ENCODE measurements at places on chromosomes 7 and 10.

DNA sequence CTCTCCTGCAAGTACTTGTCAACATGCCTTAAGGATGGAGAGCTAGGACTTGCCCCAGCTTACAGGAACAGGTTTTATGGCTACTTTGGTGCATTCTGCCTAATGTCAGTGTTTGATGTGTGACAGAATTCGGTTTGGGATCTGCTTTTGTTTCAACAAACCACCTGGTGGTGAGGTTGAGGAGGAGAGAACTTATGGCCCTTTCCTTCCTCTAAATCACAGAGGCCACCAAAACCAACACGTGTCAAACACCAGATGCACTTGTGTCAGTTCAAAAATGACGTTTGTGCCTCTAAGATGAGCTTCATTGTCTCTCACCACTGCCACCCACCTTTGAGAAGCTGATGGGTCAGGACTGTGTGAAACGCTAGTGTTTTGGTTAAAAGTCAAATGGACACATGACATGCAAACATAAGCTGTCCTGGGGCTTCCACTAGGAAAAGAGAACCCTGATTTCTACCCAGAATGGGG, 83.9 kb downstream of the OSBPL3 start:
- no peak for DNase-seq

DNA sequence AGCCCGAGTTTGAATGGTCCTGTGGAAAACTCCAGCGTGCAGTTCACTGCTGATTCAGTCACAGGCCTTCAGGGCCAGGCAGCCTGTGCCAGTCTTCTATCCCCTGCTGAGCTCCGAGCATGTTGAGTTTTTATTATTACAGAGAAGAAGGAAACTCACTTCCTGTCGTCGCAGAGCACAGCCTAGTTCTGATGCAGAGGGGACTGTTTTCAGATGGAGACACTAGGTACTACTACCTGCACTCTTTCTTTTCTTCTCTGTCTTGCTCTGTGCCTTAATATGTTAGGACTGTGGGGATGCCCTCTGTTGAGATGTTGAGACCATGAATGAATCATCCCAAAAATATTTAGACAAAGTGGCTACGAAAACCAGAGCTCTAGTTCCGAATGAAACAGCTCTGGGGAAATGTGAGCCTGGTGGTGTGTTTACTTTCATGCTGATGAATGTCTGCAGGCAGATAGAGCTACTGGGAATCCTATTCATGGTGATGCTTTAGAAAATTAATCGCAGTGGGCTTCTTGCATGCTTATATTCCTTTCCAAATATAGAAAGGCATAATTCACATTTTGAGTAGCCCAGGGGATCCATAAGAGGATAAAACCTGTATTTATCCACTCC, 29.6 kb downstream of the CASP7 start:
- no peak for DNase-seq

GRCh38 chr7:77426521-77427051, 10.4 kb upstream of the GSAP start:
- no peak for DNase-seq

DNA sequence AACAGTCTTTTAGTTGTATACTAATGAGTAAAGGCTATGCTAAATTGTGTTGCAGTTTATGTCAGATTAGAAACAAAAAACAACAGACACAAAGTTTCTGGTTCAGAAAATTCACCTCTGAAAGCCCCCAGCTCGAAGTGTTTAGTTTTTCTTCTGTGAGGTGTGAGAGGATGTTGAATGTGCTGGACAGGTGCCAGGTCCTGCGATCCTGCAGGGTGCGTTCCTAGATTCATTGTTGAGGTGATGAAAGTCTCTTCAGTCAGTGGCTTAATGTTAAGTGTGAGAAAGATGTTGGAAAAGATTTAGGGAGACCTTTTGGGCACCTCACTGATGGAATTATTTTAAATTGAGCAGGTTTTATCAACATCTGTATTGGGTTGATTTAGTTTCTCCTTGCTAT, 287.3 kb downstream of the SDK1 start:
- DNase-seq, result no peak

GRCh38 chr7:111259991-111260390, 169.1 kb downstream of the LRRN3 start:
- DNase-seq, result no peak

GRCh38 chr10:125768219-125768855, 7.3 kb downstream of the MMP21 start:
- no peak for DNase-seq

- DNase-seq, result no peak
Measured at GRCh38 chr10:72173619-72174296, 42.1 kb upstream of the ANAPC16 start.

- no peak for DNase-seq
Measured at GRCh38 chr7:121371367-121371766, 24.7 kb downstream of the FAM3C start.

GRCh38 chr10:59736749-59737148, 16.5 kb downstream of the MRLN start:
- no peak for DNase-seq

- DNase-seq, result no peak
Measured at GRCh38 chr10:131928248-131929095, 27.7 kb downstream of the PPP2R2D start.

- no peak for DNase-seq
Measured at GRCh38 chr7:127689194-127689772, 37.3 kb downstream of the SND1 start.

DNA sequence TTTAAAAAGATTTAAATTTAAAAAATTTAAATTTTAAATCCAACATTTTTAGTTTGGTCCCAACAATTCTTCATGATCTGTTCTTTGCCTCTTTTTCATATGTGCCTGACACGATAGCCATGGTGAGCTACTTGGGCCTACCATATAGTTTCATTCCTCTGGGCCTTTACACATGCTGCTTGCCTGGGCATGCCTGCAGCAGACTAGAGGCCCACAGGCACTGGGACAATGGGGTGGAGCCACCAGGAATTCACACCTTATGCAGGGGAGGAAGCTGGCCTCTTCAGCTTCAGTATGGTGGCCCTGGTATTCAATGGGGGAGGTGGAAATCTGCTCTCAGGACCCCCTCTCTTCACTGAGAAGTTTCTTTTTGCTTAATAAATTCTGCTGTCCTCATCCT, 37.8 kb upstream of the ZNF365 start:
- no peak for DNase-seq

DNA sequence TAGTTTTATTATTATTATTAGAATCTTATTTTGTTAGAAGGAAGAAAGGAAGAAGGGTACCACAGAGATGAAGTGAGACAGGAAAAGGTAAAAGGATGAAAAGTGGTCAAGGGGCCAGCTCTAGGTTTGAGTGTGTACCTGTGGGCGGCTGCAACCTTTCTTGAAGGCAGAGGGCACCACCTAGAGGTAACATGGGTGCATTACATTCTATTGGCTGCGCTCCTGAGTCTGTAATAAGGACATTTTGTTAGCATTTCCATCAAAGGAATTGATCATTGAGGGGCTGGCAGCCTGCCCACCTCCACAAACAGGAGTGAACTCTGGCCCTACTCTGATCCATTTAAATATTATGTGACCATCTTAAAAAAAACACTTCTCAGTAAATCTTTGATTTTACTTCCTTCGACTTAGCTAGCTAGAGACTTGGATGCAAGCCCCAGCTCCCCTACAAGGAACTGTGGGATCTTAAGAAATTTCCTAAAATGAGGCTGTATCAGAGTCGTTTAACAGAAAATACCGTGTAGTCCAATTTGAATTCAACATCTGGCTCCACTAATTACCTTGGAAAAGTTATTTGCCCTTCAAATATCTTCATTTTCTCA, 610.4 kb downstream of the IPMK start:
- no peak for DNase-seq

DNA sequence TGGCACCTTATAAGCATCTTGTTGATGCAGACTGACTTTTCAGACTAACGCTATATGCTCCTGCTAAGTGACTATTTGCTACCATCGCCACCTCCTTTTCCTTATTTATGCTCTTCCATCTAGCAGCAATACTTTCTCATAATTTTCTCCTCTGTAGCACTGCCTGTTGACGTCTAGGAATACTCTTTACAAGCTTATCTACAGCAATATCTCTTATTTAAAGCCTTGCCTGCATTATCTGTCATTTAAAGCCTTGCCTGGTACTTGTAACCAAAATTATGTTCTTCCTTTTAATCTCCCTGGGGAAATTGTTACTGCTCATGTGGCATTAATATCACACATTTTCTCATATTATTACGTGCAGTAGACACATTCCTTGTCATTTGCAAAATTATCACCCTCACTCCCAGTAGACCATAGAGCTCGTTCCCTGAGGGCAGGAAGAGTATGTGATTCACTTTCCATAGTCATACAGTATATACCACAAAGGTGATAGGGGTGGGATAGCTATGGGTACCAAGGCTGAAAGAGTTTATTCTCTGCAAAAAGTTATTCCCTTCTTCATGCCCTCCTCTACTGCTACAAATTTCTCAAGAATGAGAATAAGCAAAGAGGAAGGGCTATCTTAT, 359.7 kb upstream of the PCDH15 start:
- no peak for DNase-seq

DNA sequence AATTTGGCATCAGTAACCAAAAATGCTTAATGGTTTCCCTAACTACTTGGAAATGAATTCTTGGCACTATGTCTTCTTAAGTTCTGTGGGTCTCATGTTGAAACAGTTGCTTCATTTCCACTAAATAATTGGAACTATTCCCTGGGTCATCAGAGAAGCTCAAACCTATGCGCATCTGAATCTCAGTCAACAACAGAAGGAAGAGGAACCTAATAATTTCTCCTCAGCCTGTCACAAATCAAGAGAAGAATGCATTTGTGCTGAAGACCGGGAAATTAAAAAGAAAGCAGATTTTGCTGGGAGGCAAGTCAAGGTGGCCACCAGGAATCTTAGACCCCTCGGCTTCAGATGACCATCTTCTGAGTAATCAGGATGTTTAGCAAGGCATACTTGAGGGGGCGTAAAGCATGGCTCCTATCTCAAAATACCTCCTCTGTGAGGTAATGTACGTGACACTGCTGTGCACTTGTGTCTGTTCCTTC, 41.4 kb downstream of the TOMM7 start:
- no peak for DNase-seq

- DNase-seq, result no peak
Measured at GRCh38 chr7:377080-378040, 87.4 kb downstream of the FOXL3 start.

DNA sequence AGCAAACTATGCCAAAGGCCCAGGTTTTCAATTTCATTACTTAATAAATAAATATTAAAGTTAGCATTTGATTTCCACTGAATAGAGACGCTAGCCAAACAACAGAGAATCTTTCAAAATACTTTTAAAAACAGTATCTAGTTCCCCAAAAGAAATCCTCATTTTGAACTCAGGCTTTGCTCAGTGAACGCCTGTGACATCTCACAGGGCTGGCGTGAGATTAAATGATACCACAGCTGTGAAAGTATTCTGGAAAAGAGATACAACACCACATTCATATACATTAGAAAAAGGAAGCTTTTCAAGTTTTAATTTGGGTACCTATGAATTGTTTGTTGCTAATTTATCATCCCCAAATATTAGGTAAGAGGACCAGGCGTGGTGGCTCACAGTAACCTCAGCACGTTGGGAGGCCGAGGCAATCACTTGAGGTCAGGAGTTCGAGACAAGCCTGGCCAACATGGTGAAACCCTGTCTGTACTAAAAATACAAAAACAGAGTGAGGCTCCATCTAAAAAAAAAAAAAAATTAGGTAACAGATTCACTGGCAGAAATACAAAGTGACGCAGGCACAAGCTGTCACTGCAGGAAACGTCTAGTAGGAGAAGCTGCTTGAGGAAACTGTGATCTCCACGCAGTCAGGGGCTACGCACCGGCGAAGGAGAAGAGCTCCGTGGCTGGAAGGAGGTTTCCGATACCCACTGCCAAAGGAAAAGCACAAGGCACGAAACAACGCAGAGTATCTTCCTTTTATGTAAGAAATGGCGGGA, 50.0 kb downstream of the AMZ1 start:
- DNase-seq, result peak; percentile 64

- no peak for DNase-seq
Measured at GRCh38 chr7:66542049-66542448, 86.6 kb upstream of the KCTD7 start.

- peak; percentile 60 for DNase-seq
Measured at GRCh38 chr10:118569241-118569881, 26.1 kb downstream of the PRLHR start.

- DNase-seq, result no peak
Measured at GRCh38 chr10:77186936-77187335, 450.7 kb downstream of the KCNMA1 start.

DNA sequence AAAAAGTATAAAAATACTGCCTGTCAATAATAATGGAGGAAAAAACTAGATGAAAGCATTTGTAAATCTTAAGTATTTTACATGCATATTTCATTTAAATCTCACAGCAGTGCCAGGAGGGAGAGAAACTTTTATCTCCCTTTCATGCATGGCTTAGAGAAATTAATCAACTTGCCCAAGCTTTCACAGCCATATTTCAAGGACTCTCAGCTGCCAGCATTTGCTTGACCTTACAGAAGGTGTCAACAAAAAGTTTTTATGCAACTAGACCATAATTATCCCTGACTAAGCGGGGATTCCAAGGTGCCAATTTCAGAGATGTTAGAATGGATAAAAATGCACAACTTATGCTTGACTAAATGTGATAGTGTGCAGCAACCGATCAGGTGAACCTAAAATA, 125.4 kb downstream of the ZFAND4 start:
- no peak for DNase-seq

- no peak for DNase-seq
Measured at GRCh38 chr7:24779283-24779655, 22.0 kb upstream of the GSDME start.

DNA sequence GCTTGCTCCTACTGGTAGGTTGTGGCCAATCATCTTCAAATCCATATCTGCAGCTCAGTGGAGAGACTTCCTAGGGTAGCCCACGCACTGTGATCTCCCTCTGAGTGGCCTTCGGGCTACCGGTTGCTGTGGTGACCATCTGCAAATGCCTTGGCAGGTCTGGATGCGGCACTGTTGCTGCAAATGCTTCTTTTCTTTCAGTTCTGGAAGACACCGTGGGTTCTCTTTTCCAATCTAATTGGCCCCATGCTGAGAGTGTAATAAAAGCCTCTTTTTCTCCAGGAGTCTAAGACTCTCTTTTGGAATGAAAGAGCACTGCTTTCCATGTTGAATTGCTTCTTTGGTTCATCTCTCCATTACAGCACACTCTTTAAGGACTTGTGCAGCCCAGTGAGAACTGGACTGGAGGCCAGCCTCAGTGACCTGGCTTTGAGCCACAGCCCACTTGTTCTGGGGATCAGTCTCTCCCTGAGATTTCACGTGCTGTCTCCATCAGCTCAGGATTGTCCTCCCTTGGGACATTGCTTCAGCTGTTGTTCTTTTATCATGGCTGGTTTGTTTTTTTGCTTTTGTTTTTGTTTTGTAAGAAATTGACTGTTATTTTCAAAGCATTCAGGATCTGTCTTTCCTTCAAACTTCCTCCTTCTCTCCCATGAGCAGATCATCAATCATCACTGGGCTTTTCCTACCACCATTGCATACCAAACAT, 286.6 kb downstream of the BMPER start:
- no peak for DNase-seq

Measured in osteocyte (in vitro differentiated cells).